Activated CD4-positive, alpha-beta T cell treated with anti-CD3 and anti-CD28 coated beads, Interleukin-2, Interleukin-4, amounts not matched to agents 100 ng/mL and 50 ng/mL, durations not matched to agents 16 hours and 8 hours (primary cell): ENCODE measurements at places on chromosomes 1 and 21.
A peak's percentile ranks its signal among the peaks of the same experiment; 100 is the strongest.

GRCh38 chr1:172494166-172494565, 38.8 kb upstream of the SUCO start:
- DNase-seq: no peak

DNA sequence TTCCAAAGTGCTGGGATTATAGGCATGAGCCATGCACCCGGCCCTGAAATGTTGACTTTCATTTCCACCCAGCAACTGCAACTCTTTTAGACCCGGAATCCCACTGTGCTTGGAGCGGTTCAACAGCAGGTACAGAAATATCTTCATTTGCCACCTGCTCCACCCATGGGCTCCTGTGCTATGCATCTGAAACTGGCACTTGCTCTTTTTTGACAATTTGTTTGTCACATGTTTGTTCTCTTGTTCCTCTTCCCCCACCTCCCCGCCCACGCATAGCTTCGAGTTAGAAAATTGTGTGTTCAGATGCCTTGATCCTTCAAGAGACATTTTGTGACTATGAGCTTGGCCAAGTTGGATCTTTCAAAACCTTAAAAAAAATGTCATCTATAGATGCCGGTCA, 2.4 kb upstream of the IFNLR1 start:
- DNase-seq: peak; percentile 23

- no peak for DNase-seq
Measured at GRCh38 chr1:16181887-16182719, 26.2 kb upstream of the EPHA2 start.

DNA sequence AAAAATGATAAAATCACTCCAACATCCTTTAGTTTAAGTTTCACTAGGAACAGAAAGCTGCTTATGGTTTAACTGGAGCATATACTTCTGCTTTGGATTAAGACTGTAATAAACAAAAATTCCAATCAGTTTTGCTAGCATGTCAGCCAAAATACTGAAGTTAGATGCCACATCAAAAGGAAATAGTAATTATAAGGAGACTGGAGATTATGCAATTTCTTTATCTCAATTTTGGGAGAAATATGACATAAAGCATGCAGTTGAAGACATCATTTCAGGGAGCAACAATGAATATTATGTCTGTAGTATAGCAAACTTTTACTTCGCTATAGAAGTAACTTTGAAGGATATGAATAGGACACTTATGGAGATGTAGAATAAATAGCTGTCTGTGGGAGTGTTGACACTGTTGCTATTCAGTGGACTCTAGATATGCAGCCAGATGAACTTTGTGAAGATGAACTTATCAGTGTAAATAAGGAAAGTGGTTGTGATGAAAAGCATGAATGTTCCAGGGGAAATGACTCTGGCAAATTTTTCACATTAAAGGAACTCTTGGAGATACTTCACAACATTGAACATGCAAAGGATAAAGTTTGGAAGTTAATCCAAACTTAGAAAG, 107.8 kb downstream of the RABGAP1L start:
- no peak for DNase-seq

DNA sequence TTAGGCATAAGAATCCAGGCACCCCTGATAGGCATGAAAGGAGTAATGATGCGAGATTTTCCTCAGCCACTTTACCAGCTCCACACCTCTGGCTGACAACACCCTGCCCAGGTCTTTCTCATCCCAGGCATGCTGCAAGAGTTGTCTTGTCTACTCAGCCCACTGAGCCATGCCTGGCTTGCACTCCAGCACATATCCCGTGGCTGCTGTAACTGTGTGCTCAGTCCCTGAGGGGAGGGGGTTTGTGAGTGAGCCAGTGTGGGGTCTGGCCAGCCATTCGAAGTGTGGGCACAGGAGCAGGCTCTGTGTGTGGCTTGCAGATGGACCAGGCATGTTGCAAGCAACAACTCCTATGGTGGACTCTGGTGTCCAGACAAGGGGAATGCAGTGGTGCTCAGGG, 529.6 kb downstream of the ADGRL2 start:
- no peak for DNase-seq

- no peak for DNase-seq
Measured at GRCh38 chr1:26089125-26089524, 21.7 kb upstream of the TRIM63 start.

DNA sequence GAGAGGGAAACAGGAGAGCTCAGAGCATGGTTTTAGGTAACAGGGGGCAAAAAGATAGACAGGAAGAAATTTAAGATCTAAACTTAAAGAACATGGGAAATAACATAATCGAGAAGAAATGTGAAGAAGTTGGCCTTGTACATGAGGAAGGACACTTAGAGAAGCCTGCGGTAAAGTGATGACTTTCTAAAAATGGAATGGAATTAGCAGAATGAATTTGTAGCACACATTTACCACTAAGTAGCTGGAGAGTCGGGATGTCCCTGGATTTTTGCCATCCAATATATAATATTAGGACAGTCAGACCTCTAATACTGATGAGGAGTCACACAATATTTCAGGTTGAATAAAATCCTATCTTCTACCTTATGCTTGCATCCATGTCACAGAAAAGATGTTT, 77.7 kb upstream of the C1orf87 start:
- no peak for DNase-seq

- DNase-seq: peak; percentile 44
Measured at GRCh38 chr1:156910309-156910782, 10.1 kb upstream of the LRRC71 start.

DNA sequence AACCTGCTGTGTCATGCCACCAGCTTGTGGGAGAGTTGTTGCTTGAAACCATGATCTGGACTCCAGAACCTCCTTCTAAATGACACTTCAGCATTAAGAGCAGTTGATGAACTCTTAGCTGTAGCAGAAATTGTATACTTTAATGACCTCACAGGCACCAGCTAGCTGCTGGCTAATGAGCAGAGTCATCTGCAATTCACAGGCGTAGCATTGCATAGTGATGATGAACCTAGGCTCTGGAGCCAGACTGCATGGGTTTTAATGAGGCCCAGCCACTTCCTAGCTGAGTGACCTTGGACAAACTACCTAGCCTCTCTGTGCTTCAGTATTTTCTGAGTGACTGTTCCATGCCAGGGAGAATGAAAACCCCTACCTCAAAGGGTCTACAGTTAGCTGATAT, 407.1 kb downstream of the LMO4 start:
- no peak for DNase-seq

- no peak for DNase-seq
Measured at GRCh38 chr1:27849951-27850350, 19.4 kb downstream of the PPP1R8 start.

GRCh38 chr21:34279883-34280282, 83.9 kb upstream of the KCNE2 start:
- no peak for DNase-seq

DNA sequence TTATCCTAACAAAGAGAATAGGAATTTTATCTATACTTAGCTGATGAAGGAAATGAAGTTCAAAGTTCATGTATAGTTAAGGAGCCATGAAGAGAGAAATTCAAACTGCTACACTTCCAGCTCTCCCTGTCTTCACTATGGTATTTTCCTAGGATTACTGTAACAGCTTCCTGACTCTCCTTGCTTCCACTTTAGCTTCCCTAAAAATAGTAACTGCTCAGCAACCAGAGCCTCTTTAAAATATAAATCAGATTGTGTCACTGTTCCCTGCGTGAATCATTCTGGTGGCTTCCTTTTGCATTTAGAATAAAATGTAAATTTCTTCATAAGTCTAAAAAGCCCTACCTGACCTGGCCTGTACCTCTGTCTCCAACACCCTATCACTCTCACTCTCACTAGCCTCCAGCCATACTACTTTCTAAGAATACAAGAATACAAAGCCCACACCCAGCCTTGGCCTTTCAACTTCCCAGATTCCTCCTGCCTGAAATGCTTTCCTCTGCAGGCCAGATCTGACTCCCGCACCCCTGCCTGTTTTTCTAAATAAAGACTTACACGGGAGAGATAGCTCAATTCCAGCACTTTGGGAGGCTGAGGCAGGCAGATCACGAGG, 30.5 kb downstream of the OR10J1 start:
- DNase-seq: no peak

DNA sequence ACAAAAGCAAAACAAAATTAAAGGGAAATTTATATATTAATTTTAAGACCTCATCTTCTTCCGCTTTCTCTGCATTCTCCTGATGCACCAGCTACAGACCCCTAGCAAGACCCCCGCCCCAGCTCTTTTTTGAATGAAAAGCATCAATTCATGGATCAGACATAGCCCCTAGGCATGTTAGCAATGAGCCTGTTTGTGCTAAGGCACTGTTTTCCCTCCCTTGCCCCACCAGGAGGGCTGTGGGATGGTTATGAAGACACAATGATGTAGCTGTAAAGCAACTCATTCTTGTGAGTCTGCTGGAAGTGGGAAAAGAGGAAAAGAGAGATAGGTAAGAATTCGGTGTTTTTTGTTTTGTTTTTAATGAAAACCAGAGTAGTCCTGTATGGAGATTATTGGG, 88.5 kb upstream of the ZBTB18 start:
- DNase-seq: no peak

DNA sequence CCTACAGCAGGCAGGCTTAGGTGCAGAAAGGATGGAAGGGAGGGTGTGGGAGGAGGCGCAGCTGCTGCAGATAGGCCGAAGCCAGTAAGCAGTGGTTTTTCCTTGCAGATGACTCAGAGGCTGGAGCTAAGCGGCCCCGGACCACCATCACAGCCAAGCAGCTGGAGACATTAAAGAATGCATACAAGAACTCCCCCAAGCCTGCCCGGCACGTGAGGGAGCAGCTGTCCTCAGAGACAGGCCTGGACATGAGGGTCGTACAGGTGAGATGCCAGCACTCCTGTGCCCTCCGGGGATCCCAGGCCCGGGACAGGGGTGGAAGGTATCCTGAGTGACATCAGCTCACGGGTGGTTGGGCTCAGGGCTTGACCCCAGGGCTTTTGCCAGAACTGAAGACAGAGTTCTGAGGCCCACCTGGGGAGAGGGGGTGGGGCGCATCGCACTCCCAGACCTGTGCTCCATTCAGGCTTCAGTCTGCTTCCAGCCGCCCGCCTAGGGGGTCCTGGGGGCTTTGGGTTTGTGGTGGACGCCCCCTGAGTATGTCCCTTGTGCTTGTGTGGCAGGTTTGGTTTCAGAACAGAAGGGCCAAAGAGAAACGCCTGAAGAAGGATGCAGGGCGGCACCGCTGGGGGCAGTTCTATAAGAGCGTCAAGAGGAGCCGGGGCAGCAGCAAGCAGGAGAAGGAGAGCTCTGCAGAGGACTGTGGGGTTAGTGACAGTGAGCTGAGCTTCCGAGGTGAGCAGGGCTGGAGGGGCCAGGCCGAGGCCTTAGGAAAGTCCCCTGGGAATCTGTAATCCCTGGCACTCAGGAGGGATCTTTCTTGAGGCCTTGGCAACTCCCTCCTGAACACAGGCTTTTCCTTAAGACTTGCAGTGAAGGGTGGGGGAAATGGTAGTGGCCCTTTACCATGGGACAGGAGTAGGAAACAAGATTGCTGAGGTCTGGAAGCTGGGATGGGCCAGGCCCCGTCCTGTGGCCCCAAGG, 41.5 kb downstream of the LHX4 start:
- no peak for DNase-seq

DNA sequence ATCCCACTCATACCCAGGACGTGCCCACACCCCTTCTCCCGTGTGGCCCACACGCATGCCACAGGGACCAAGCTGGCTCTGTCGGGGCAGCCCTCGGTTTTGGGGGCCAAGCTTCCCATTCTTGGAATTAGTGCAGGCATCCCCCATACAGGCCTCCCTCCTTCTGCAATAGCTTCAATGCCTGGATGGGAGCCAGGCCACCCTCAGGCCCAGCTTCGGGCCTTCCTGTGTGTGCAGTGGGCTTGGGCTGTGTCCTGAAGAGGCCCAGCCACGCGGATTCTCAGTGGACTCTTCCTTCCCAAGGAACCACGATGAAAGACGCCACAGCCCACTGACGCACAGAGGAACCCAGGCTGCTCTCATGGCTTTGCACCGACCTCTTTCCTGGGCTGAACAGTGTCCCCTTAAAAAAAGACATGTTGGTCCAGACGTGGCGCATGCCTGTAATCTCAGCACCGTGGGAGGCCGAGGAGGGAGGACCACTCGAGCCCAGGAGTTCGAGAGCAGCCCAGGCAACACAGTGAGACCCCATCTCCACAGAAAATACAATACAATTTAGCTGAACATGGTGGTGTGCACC, 3.4 kb downstream of the KRTAP10-11 start:
- no peak for DNase-seq

DNA sequence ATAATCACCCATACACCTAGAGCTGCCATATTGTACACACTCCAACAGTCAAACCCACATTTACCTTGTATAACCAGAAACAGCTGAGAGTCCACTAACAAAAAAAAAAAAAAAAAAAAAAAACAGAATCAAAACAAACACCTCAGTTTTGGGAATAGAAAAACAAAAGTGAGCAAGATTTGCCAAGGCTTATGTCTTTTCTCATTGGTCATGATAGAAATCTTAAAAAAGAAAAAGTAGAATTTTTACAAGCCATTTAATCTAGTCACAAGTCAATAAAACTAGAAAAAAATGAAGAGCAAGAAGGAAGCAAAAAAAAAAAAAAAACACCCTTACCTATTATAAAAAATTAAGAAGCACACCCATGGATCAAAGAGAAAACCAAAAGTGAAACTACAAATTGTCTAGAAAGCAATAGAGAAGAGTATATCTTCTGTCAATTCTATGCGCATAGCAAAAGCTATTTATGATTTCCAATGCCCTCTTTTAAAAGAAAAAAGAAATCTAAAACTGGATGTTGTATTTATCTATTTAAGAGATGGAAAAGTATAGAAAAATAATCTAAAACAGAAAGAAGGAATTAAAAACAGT, 113.2 kb upstream of the GALNT2 start:
- DNase-seq: no peak
